Activated naive CD8-positive, alpha-beta T cell treated with anti-CD3 and anti-CD28 coated beads, Interleukin-2, amount 50 U/mL, for 16 hours (primary cell): ENCODE measurements at places on chromosomes 2 and 18.

DNA sequence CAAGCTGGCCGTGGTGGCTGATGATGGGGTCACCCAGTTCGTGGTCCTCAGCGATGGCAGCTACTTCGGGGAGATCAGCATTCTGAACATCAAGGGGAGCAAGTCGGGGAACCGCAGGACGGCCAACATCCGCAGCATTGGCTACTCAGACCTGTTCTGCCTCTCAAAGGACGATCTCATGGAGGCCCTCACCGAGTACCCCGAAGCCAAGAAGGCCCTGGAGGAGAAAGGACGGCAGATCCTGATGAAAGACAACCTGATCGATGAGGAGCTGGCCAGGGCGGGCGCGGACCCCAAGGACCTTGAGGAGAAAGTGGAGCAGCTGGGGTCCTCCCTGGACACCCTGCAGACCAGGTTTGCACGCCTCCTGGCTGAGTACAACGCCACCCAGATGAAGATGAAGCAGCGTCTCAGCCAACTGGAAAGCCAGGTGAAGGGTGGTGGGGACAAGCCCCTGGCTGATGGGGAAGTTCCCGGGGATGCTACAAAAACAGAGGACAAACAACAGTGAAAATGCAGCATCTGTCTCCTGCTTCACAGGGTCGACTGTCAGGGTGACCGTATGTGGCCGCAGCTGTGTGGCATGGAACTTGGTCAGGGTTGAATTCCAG lies 47.8 kb upstream of the INPP4A start:
- DNase-seq, result no peak

DNA sequence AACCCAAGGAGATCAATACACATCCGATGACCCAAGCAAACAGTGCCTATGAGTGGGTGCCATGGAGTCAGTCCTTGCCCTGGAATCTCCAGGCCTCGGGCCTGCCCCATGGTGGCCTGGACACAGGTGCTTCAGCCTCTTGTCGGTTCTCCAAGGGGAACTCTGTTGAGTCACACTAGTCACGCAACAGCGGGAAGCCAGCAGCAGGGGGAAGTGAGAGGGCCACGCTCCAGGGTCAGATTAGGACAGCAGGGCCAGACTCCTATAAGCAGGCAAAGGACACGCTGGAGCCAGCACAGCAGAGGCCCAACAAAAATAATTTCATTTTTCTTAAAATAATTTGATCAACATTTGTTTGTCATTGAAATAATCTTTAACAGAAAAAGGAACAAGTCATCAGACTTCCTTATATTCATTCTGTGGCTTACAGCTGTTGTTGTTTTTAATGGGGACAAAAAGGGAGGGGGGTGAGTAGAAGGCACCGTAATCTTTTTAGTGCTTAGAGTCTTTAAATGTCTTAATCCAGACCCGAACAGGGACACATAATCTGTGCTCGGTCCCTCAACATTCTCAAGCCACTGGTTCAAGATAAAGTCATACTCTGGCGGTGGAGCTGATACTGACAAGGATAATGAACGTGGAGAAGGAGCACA lies 16.4 kb upstream of the ARMC9 start:
- DNase-seq, result no peak

DNA sequence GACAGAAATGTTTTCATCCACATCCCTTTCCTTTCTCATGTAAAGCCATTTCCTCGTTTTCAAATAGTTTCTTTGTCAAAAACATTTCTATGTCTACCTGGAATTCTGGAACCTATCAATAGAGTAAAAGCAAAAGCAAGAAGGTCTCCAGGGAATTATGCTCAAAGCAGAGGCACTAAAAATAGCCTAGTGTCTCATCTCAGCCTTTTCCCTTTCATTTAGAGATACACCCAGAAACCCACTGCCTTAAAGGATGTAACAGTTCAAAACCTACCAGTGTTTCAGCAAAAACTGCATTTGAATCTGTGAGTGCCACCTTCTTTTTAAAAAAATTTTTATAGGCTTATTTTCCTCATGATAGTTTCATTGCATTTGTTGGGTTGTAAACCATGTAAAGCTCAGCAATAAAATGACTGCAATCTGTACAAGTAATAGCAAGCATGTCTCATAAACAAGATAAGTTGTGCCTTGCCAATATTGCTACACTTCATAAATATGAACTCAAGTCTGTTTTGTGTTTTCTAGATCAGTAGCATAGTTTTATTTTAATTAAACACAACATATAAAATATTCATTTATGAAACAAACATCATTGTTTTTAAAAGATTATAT lies 927.3 kb upstream of the ACVR2A start:
- DNase-seq, result no peak

DNA sequence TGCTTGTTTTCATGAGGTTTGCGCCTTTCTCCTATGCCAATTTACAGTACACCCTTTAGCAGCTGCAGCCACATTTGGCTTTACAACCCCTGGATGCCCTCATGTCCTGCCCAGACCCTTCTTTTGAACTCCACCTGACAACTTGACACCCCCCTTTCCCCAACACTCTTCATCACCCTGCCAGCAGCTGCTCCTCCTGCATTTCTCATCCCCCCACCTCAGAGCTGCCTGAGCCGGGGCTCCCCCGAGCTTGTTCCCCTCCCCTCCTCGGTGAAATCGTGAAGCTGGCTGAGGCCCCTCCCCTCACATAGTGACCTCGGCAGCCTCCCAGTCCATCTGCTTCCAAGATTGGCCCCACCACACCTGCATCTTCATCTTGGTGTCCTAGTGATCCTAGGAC lies 40.5 kb downstream of the LRRFIP1 start:
- DNase-seq, result no peak

GRCh38 chr2:147739508-147739907 lies 105.3 kb upstream of the ACVR2A start:
- no peak for DNase-seq

DNA sequence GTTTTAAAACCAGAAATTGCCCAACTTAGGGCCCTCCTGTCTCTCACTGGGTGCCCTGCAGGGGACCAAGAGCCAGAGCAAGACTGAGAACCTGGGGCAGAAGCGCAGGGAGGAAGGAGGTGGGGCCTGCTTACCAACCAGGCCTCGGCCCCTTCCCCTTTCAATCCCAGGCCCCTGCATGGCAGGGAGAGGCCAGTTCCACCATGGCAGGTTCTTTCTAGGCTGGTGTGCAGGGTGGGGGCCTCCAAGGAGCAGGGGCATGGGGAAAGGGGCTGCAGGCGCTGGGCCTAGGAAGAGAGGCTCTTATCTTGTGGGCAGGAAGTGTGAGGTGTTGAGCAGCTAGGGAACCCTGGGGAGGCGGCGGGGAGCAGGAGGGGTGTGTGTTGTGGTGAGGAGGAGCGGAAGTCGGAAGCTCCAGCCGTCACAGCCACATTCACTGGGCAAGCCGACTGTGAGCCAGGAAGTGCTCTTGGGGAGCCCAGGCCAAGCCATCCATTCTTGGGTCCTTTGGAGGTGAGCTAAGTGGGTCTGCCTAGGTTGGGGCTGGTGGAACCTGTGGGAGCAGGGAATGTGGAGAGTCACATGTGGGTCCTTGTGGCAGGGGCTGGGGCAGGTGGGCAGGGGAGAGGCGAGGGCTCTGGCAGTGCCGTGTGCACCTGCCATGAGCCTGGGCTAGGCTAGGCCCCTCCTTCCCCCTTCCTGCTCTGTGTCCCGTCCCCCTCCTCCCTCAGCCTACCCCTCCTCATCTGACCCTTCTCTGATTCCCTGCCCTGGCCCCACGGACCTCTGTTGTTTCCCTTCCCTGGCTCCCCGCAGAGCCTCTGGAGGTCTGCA lies at the start of gene PSD4:
PSD4 (plus strand) TSS at position 430 of the 834 bp plus-strand sequence. CDS start 8,486 bp downstream, outside the sequence.
- DNase-seq, result peak; percentile 65

DNA sequence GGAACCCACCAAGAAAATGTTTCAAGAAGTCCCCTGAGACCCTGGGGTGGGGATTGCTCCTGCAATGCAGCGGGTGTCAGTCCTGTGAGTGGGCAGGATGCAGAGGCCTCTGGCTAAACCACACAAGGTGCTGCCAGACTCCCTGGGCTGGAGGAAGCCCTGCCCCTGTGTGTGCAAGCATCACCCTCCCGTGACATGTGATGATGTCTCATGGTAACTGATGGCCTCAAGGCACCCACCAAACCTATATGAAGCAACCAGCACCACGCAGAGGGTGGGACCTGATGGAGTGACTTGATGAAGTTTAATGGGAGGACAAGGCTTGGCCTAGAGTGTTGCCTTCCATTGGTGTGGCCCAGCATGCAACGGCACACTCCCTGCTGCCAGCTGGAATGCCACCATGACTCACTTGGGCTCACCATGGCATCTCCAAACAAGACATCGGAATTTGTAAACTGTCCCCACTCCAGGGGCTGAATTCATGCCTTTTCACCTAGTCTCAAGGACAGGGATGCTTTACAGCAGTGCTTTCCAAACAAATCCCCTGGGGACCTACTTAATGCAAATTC lies 8.7 kb upstream of the SLC14A1 start:
- DNase-seq, result no peak

GRCh38 chr2:126700677-126701076 lies 44.7 kb downstream of the GYPC start:
- DNase-seq, result no peak

GRCh38 chr2:122203523-122203922 lies 448.1 kb downstream of the TSN start:
- no peak for DNase-seq

DNA sequence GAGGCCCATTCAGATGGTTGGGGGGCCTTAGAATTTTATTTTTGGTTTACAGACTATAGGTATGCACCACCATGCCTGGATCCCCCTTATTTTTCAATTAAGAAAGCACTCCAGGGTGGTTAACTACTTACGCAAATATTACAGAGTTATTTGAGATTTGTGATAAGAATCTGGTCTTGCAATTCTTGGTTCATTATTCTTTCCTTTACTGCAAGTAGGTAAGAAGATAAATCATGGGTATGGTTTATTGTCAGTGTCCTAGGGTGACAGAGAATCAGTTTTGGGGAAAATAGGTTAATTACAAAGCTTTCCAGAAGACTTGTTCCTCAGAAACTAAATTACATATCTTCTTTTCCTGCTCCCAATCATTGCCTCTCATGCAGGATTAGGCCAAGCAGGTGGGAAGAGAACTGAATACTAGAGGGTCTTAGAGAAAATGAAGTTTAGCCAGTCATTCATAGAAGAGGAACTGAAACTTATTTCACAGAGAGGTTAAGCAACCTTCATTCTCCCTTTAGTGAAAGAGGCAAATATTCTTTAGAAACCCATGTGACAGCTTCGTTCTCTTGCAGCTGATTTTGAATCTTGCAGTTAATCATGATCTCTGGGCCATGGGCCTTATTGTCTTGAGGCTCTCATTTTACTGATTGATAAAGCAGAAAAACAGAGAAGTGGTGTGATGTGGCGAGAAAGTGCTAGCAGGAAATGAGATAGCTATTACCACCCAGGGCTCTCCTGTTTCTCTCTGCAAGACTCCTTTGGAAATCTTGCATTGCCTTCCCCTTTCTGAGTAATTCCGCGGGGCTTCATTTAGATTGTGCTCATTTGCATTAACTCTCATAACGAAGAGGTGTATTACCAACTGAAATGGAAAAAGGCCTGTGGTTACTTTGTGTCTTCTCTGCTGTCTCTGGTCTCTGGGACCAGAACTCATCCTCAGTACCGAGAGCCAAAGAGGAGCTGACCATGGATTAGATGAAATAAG lies 44.8 kb upstream of the ARHGAP25 start:
- DNase-seq, result no peak

DNA sequence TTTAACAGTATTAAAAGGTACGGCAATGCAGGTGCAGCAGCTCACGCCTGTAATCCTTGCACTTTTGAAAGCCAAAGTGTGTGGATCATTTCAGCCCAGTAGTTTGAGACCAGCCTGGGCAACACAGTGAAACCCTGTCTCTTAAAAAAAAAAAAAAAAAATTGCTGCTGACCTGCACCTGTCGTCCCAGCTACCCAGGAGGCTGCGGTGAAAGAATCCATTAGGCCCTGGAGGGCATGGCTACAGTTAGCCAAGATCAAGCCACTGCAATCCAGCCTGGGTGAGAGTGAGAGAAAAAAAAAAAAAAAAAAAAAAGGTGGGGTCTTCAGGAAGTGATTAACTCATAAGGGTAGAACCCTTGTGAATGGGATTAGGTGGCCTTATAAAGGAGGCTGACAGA lies 12.8 kb downstream of the CUL3 start:
- DNase-seq, result no peak

- no peak for DNase-seq
Measured at GRCh38 chr2:128523457-128523856, 204.8 kb upstream of the HS6ST1 start.

- no peak for DNase-seq
Measured at GRCh38 chr2:212908682-212909435, 242.6 kb downstream of the IKZF2 start.

DNA sequence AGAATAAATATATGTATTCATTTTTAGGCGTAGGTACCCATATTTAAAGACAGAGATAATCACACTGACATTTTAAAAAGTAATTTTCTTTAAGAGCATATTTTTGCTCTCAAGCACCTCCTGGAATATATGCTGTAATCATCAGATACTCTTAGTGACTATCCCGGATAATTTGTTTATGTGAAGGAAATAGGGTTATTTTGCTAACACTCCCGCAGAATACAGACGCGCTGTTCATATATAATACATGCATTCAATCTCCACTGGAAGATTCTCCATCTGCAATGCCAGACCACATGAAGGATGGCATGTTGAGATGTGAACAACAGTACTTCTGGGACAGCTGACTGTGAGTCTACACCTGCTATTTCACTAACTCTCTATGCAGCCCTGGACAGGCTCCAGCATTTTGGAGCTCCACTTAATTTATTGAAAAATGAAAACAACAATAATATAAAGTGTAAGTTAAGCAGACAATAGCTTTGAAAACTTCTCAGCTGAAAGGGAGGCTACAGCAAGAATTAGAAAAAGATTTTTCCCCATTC lies 430.6 kb downstream of the TMX3 start:
- no peak for DNase-seq

DNA sequence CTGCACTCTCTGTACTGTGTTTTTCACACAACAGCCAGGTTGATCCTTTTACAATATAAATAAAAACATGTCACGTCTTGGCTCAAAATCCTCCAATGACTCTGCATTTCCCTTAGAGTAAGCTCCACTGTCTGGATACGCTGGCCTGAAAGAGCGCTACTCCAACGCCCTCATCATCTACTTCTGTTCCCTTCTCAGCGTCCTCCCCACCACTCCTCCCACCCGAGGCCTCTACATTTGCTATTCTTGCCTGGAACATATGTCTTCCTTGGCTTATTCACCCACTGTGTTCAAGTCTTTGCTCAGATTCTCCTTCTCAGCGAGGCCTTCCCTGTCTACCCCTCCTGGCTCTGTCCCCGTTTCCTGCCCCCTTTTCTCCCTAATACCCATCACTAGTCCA lies 37.6 kb downstream of the EPB41L3 start:
- no peak for DNase-seq

GRCh38 chr2:232538671-232539070 lies 821 bp upstream of the CHRNG start:
- no peak for DNase-seq

- no peak for DNase-seq
Measured at GRCh38 chr18:42275138-42275535, 320.1 kb downstream of the PIK3C3 start.

DNA sequence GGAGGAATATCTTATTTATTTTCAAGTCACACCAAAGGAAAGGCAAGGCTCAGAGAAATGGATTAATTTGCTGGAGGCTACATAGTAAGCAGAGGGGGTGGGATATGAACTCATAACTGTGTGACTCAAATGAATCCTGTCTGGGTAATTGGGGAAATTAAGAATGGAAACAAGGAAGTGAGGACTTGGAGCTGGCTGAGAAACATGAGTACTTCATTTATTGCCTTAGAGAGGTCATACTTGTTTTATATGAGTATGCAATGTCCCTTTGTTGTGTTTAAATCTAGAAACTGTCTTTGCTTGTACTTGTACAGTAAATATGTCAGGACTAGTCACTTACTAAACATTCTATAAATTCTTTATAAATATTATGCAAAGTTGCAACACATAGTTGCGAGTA lies 2166.7 kb upstream of the PIK3C3 start:
- no peak for DNase-seq
